CD4-positive, alpha-beta T cell treated with Interleukin-12 subunit alpha and Interleukin-12 subunit beta, for 1 hour (primary cell): ENCODE measurements at places on chromosomes 2 and 18.
A peak's percentile ranks its signal among the peaks of the same experiment; 100 is the strongest.

- DNase-seq: no peak
Observed at GRCh38 chr2:31267437-31268120, 33.6 kb downstream of the EHD3 start.

GRCh38 chr18:48485828-48486405 is 52.9 kb upstream of the CTIF start:
- DNase-seq: no peak

GRCh38 chr18:79413025-79413424 is 17.3 kb downstream of the NFATC1 start:
- no peak for DNase-seq

- no peak for DNase-seq
Observed at GRCh38 chr2:32742376-32742775, 114.5 kb downstream of the TTC27 start.

- no peak for DNase-seq
Observed at GRCh38 chr18:28712172-28712571, 535.2 kb upstream of the CDH2 start.

GRCh38 chr2:65370387-65371073 is 61.9 kb downstream of the SPRED2 start:
- DNase-seq: no peak

DNA sequence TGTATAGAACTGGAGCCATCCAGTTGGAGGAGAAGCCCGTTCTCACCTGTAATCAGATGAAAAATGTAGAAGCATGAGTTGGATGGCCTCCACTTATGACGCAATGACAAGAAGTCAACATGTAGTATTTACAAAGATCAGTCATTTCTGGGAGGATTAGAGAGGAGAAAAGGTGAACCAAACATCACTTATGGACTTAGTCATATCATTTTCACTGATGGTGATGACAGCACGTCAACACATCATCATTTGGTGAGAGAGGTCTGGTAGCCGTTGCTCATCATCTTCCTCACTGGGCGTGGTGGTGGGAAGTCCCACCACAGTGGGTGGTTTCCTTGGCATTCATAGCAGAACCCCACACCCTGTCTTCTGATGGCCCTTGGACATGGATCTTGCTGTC is 264.2 kb upstream of the EPAS1 start:
- DNase-seq: no peak

DNA sequence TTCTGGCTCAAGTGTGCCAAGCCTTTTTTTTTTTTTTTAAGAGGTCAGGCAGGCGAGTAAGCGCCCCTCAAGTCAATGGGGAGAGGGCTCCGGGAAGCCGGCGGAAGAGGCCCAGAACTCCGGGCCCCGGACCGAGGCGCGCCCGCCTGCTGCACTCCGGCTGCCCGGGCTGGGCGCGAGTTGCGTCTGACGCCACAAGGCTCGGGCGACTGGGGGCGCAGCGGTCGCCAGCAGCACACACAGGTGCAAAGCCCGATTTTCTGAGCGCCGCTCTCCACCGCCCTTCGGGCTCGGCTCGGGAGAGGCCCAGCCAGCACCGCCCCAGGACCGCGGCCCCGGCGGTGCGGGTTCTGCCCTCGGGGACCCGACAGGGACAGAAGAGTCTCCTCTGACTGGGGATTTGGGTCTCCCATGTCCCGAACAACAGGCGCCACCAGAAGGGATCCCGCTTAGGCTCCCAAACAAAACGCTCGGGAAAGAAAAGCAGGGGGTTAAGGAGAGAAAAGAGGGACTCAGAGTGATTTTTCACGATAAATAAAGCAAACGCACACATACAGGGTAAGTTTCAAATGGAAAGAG is 787 bp downstream of the ERBB4 start:
- no peak for DNase-seq

DNA sequence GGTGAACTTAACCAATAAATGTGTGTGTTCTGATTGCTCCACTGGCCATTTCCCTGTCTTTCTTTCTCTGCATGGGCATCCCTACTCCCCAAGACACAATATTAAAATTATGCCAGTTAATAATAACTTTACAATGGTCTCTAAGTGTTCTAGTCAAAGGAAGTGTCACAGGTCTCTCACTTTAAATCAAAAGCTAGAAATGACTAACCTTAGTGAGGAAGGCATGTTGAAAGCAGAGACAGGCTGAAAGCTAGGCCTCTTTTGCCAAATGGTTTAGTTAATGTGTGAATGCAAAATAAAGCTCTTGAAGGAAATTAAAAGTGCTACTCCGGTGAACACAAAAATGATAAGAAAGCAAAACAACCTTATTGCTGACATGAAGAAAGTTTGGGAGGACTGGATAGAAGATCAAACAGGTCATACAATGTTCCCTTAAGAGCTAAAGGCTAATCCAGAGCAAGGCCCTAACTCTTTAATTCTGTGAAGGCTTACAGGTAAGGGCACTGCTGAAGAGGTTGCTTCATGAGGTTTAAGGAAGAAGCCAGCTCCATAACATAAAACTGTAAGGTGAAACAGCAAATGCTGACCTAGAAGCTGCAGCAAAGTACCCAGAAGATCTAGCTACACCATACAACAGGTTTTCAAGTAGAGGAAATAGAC is 44.0 kb upstream of the ARHGAP15 start:
- DNase-seq: no peak

GRCh38 chr2:201833781-201834180 is 27.4 kb downstream of the CDK15 start:
- no peak for DNase-seq

- no peak for DNase-seq
Observed at GRCh38 chr2:81835321-81836000, 1530.9 kb upstream of the LRRTM1 start.

- DNase-seq: peak; percentile 29
Observed at GRCh38 chr2:237060534-237061312, 25.0 kb upstream of the COPS8 start.

DNA sequence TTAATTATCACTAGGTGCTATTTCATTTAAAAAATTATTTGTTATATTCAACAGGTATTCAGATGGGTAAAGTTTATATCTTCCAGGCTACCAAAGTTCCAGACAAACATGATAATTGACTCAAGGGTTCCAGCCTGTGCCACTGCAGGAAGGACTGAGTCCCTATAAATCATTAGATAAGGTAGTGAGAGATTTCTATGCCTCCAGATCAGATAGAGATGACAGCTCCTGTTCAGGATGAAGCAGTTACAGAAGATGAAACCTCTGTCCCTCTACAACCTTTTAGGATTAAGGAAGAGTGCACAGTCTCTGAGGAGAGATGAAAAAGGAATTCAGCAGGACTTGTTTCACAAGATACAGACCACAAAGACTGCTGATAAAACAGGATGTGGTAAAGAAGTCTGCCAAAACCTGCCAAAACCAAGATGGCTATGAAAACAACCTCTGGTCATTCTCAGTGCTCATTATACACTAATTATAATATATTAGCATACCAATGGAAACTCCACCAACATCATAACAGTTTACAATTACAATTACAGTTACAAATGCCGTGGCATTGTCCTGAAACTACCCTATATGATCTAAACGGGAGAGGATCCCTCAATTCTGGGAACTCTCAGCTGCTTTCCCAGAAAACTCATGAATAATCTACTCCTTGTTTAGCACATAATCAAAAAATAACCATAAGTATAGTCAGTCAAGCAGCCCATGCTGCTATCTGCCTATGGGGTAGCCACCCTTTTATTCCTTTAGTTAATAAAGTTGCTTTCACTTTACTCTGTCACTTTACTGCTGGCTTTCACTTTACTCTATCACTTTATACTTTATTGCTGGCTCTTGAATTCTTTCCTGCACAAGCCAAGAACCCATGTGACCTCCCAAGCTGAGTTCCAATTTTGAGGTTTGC is 288.5 kb downstream of the PDE11A start:
- DNase-seq: peak; percentile 27

DNA sequence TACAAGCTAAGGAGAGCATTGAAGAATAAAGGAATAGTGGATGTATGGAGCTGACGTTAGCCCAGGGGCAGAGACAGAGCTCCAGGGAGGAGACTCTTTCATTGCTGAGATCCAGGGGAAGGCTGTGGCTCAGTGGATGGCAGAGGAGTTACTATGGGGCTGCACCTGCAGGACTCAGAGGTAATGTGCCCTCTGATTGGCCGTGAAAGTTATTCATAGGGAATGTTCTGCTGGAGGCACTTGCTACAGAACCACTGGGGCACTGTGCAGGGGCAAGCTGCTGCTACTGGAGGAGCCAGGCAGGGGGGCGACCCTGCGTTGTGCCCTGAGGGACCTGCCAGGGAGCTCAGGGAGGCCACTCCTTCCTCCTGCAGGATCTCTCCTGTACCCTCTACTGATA is 199.2 kb downstream of the PTPRM start:
- no peak for DNase-seq

DNA sequence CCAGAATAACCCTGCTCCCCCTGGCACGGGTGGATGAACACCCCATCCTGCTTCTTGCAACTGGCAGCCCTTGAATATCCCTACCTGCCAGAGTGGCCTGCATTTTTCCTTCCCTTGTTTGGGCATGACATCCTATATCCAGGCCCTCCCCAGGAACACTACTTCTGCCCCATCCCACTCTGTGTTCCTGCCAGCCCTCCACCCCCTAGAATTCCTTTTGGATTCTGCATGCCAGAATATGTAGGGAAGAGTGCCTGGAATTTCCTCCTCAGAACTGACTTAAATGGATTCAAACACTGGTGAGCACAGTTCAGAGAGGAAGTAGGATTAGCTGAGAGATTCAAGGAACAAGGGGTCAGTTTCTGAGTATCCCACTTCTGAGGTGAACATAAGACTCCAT is 123.5 kb upstream of the PELI1 start:
- DNase-seq: no peak

DNA sequence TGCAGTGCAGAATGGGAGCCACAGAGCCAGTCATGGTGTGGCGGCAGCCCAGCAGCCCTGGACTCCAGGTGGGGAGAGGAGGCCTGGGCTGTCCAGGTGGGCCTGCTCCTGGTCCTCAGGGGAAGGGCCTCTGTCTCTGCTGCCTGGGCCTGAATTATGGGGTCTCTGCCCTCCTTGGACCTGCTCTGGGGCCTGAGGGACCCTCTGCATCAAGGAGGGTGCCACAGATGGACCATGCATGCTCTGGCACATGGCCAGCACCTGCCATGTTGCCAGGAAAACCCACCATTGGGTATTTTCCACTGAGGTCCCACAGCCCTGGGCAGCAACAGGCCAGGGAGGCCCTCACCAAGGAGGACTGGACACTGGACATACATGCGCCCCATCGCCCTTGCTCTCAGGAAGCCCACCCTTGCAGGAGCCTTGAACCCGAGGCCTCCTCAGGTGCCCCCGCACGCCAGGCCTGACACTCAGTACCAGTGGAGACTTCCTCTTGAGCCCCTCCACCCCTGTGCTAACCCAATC is 107.1 kb downstream of the NDUFA10 start:
- no peak for DNase-seq

DNA sequence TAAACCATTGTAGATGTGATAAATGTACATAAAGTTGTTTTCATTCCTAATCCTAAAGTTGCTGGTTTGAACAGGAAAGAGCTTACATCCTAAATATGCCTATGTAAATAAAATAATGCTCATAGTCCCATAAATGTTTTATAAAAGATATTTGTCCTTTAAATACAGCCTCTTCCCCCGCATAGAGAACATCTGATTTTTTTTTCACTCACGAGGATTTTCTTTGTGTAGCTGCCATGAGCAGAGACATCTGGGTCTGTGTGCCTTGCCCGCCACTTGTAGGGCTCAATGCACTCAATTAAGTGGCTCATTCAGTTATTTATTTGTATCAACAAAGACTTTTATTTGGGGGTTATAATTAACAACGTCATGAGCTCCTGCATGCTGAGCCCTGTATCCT is 72.8 kb downstream of the SOWAHC start:
- no peak for DNase-seq

- no peak for DNase-seq
Observed at GRCh38 chr2:231890896-231891513, 35.2 kb downstream of the NPPC start.

DNA sequence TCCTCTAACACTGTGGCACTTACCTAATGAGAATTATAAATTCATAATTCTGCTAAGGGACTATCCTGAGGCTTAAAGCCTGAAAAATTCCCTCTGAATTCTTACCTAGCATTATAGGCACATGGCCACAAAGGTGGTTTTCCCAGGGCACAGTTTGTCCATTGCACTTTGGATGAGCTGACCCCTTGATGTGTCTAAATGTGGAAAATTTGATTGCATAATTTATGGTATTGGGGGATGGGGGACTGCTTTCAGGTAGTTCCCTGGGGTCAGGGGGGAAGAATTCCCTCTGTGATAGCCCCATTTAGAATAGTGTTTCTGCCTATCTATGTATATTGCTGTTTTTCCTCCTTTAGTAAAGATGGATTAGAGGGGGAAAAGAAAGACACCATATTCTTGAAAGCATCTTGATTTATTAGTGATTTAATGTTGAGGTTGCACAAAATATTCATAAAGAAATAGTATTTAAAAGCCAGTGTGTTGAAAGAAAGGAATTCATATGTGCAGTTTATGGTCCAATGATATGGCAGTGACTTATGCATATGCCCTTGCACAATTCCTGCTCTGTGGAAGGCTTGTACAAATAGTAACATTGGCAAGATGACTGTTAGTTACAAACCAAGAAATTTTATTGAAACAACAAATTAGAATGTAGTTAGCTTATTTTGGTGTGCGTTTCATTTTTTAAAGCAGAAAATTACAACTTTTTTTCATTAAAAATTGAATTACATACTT is 8.7 kb upstream of the HTR2B start:
- no peak for DNase-seq

DNA sequence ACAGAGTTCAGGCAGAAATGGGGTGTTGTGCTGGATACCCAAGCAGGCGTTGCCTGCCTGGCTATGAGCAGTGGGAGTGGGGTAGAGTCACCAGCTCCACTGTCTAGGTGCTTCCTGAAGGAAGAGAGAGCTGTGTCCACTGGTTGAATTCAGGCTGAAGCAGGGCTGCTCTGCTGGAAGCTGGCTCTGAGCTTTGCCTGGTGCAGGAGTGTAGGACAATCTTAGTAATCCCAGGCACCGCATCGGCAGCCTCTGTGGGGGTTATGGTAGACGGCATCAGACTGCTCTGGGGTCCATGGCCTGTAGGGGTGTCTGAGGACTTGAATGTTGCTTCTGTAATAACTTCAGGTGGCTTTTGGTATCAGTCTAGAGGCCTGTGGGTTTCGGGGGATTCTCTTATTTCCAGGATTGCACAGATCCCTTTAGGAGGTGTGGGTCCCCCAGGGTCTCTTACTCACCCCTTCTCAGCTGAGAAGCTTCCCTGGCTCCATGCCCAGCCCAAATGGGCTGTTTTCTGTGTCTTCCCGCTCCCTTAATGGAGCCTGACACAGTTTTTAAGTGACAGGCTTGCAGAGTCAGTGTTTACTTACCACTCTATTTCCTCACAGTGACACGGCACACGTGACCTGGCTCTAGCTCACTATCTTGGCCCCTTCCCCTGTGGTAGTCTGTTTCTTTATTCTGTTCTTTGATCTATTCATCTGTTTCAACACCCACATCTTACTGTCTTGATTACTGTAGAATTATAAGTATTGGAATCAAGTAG is 644.3 kb downstream of the CBLN2 start:
- no peak for DNase-seq

- no peak for DNase-seq
Observed at GRCh38 chr2:209073151-209073550, 350.7 kb upstream of the MAP2 start.

GRCh38 chr18:56377231-56377630 is 261.2 kb downstream of the TXNL1 start:
- no peak for DNase-seq
